ENCODE measurements at places on chromosomes 3 and 15.

GRCh38 chr15:97654481-97655076 is 305.9 kb upstream of the ARRDC4 start:
- no peak for DNase-seq

- peak; percentile 75 for DNase-seq
These were observed 132.6 kb upstream of the HES1 start for GRCh38 chr3:194003114-194004057.

GRCh38 chr15:68781766-68782588 is 38.7 kb downstream of the ANP32A start:
- no peak for DNase-seq

- DNase-seq: no peak
These were observed 627.5 kb upstream of the LMCD1 start for GRCh38 chr3:7874116-7874515.

GRCh38 chr3:126781889-126782491 is 78.0 kb downstream of the CHCHD6 start:
- DNase-seq: no peak

DNA sequence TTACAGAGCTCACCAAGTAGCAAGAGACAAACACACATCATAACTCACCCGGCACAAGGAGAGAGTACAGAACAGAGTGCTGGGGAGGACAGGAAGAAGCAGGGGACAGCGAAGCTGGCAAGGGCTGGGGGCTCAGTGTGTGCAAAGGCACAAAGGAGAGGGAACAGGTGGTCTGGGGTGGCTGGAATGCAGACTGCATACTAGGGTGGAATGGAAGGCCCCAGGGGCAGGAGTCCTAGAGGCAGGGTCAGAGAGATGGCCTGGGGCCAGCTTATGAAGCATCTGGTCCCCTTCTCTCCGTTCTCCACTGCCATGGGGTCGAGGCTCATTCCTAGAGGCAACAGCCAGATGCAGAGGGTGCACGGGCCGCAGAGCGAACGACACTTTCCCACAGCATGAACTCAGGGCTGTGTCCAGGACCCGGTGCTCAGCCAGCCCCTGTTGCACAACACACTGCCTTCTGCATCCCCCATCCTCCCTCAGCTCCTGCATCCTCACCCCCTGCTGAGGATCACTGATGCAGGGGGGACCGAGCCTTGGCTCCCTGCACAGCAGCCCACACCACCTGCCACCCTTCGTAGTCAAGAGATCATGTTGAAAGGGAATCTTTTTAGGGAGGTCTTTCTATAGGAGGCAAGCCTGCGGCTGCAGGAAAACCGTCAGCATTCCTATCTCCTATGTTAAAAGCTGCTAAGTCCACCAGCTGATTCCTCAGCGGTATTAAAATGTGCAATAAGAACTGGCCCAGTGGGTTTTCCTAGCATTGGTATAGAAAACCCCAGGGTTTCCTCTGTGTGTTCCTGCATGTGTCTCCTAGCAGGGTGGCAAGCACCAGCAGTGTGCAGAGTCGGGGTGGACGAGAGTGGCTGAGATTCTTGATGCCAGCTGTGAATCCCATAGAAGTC is 293.5 kb downstream of the UACA start:
- no peak for DNase-seq

DNA sequence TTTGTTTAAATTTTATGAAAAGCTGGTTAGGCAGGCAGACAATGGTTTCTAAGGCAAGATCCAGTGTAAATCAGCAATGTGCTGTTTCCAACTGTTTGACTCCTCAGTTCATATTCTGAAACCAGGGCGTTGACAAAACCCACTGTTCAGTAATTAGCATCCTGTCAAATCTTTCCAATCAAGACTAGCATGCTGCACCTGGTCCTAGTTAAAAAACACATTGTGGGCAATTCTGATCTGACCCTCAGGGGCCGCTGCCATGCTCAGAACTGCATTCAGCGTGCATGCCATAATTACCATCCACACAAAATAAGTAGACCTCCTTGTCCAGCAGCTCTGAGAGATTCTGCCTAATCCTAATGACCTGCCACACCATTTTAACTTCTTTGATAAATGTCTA is 20.9 kb upstream of the RBP1 start:
- DNase-seq: no peak

DNA sequence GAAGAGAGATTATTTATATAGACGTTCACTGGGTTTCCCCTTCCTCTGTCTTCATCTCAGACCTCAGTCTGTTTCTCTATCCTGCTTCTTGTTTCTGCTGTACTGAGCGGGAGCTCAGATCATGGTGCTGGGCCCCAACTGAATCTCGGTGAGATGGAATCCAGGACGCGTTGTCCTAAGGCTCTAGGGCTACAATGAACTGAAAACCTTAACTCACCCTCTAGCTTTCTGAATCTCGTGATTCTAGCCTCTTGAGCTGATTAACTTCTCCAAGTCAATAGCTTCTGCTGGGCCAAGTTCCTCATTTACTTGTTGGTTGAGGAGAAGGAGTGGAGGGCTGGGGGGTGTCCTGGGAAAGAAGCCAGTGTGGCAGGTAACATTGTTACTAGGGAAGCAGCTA is 32.7 kb upstream of the MAP3K13 start:
- DNase-seq: no peak

GRCh38 chr3:52254608-52255007 is 9.0 kb downstream of the PPM1M start:
- DNase-seq: no peak

Data from GM10248 (cell line).